ENCODE measurements at places on chromosomes 2 and 18.

DNA sequence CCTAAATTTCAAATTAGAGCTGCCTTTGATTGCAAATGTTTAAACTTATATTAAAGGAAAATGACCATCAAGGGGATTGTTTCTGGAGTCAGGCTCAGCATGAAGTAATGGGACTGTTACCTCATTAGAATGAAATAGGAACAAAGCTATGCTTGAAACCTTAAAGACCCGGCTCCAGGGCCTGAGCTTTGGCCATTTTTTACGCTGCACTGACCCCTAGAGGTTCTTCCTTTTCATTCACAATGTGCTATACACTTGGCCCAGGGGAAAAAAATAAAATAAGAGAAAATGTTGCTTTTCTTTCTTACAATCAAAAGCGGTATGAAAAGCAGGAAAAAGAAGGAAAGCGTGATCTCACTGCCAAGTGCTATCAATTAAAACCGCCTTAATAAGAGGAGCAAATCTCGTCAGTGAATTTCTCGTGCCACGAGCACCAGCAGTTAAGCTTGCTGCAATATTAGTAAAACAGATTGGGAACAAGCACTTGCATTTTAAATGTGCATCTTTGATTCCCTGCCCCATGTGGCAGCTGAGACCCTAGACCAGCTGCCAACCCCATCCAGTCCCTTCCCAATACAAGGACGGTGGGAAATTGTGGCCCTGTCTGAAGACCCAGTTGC is 96.6 kb downstream of the MBD2 start:
- peak; percentile 30 for DNase-seq
- H3K36me3 ChIP-seq = no peaks in the 10 kb centered on the region
- H3K27ac ChIP-seq = no peak overlapping the region

- H3K4me3 ChIP-seq = no peak overlapping the region
- H3K27ac ChIP-seq = no peak overlapping the region
- no peaks in the 10 kb centered on the region for H3K36me3 ChIP-seq
- peaks cover 11% of the 10 kb centered on the region for H3K27me3 ChIP-seq
- DNase-seq = no peak
- H3K4me1 ChIP-seq = peaks cover 18% of the 10 kb centered on the region
Measured at GRCh38 chr2:71604726-71605120, 151.4 kb downstream of the DYSF start.

DNA sequence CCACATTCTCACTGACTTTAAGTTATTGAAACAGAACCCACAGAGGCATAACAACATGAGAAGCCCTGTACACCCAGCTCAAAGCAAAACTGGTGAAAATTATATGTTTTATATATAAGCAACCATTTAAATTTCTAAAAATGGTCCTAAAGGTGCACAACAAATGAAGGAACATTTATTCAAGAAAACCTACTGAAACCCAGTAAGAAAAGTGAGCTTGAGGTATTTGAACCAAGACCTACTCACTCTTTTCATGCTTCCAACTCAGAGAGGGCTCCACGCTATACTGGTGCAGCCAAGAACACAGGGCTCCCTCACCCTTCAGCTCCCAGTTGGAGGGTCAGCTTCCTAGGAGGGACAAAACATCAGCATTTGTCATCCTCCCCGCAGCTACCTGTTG is 2.1 kb upstream of the CACNB4 start:
- DNase-seq = no peak
- H3K27me3 ChIP-seq = peaks cover 51% of the 10 kb centered on the region
- H3K27ac ChIP-seq = no peak overlapping the region

DNA sequence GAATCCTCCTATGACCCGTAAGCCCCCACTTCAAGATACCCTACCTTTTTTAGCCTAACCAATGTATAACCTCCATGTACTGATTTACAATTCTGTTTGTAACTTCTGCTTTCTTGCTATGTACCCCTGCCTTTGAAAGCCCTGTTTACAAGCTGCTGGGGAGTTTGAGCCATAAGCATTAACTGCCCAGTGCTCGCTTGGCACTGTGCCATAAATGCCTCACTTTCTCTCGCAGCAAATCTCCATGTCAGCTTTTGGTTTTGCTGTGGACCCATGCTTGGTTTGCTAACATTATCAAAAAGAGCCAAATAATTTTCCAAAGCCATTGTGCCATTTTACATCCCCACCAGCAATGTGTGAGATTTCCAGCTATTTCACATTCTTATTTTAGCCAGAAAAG is 51.8 kb downstream of the TEX51 start:
- no peaks in the 10 kb centered on the region for H3K36me3 ChIP-seq
- H3K27ac ChIP-seq = no peak overlapping the region
- H3K4me3 ChIP-seq = no peak overlapping the region
- DNase-seq = no peak
- peaks cover 19% of the 10 kb centered on the region for H3K27me3 ChIP-seq
- no peaks in the 10 kb centered on the region for H3K4me1 ChIP-seq

DNA sequence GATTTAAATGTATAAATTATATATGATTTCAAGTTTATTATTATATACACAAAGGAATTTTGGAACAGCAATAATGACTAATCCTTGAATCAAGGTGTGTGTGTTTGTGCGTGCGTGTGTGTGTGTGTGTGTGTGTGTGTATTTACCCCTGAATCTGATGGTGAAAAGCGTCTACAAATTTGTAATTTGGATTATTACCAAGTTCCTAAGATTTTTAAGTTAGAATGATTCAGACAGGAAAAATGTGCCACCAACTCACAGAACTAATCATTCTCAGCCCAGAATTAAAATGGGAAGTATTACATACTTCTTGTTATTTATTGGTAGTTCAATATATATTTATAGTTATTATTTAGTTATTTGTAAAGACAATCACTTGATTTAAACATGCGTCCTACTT is 12.3 kb downstream of the CALCRL start:
- no peak overlapping the region for H3K4me3 ChIP-seq
- no peaks in the 10 kb centered on the region for H3K4me1 ChIP-seq
- no peak for DNase-seq
- no peaks in the 10 kb centered on the region for H3K27me3 ChIP-seq
- no peak overlapping the region for H3K27ac ChIP-seq

Data from activated CD4-positive, alpha-beta memory T cell treated with anti-CD3 and anti-CD28 coated beads, Interleukin-2, amount 10 ng/mL, durations not matched to agents 7 days and 5 days (primary cell).